ENCODE measurements at places on chromosomes 11 and 22.

- DNase-seq, result no peak
Measured at GRCh38 chr11:134138376-134138775, 69.5 kb downstream of the JAM3 start.

- no peak for DNase-seq
Measured at GRCh38 chr11:15180212-15180792, 65.6 kb downstream of the INSC start.

GRCh38 chr11:129611661-129612446, 203.8 kb upstream of the TMEM45B start:
- DNase-seq, result no peak

GRCh38 chr11:114147375-114148012, 88.0 kb downstream of the ZBTB16 start:
- DNase-seq, result no peak

- DNase-seq, result no peak
Measured at GRCh38 chr11:37595845-37596244, 997.8 kb upstream of the RAG2 start.

DNA sequence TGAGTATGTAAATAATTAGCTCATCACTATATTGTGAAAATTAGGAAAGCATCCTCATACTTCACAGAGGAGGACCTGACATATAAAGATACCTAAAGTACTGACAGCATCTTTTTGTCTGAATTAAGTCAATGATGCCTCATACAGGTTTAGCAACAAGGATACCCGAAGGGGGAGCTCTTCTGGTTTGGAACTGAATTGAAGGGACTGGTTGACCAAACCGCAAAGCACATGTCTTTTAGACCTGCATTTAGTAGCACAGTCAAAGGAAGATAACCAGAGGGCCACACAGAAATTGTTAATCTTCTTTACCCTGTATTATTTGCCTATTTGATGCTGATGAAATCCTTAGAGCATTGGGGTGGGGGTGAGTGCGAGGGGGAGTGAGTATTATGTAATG, 12.9 kb upstream of the WT1 start:
- no peak for DNase-seq

GRCh38 chr11:45060707-45061106, 85.7 kb upstream of the PRDM11 start:
- DNase-seq, result no peak

DNA sequence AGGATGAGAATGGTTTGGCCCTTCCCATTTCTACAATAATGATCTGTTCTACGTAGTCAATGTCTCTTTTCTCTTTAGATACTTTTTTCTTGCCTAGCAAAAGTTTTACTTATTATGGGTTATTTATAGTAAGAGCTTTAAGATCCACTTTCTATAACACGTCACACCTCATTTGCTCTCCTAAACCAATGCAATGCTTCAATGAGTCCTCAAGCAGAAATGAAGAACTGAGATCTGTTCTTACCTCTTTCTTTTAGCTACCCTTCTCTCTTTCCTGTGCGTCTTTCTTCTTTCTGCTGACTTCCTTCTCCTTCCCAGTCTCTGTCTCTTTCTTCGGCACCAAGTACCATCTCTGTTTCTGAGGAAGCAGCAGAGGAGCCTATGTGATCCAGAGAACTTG, 61.8 kb downstream of the SNX19 start:
- no peak for DNase-seq

DNA sequence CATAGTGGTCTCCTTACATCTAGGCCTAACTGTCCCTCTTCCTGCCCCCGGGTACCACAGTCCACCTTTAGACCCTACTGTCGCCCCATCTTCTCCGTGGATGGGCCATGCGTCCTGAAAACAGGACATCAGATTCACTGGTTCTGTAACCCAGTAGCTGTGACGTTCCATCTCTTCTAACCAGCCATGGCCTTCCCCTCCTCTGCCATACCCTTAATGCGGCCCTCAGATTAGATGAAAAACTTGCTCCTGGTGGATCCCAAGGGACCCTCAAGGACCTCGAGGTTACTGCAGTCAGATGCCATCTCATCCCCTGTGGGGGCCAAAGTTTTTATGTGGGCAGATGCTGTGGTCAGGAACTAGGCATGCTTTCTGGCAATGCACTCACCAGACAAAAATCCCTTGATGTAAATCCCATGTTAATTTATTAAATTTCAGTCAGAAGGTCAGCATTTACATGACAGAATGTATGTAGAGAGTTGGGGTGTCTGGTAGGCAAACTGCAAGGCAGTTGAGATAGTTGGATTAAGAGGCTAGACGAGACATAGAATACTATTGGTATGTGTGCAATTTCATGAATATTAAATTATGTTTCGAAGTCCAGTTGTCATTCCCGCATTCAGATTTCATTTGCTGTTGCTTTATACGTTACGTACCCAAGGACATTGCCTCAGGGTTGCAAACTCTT, 64.3 kb downstream of the WNT11 start:
- DNase-seq, result no peak

DNA sequence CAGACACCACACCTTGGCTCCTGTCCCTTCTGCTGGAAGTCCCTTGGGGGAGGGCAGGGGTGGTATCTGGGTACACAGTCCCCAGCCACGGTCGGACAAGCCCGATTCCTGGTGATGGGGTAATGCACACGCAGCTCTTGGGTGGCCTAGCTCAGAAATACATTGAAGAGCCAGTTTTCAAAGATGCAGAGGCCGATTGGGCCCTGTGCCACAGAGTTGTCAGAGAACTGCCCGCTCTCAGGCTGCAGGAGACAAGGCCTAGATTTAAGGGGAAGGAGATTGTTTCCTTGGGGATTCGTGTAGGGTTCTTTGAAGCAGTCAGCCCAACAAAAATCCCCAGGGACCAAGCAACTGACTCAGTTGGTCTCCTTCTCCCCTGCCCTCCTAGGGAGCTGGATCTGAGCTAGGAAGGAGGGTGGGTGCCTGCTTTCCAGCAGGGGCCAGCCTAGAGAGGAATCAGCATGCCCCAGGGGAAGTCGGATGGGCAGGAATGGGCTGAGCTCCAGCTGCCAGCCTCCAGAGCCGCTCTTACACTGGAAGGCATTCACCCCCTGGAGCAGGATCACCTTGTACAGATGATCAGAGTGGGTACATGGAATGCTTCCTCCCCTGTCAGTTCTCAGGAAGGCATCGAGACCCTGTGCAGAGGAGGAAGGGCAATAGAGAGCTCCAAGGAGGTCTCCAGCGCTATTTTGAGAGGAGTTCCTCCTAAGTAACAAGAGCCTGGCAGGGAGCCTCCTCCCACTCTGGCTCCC, 3.3 kb upstream of the SCN4B start:
- DNase-seq, result no peak

DNA sequence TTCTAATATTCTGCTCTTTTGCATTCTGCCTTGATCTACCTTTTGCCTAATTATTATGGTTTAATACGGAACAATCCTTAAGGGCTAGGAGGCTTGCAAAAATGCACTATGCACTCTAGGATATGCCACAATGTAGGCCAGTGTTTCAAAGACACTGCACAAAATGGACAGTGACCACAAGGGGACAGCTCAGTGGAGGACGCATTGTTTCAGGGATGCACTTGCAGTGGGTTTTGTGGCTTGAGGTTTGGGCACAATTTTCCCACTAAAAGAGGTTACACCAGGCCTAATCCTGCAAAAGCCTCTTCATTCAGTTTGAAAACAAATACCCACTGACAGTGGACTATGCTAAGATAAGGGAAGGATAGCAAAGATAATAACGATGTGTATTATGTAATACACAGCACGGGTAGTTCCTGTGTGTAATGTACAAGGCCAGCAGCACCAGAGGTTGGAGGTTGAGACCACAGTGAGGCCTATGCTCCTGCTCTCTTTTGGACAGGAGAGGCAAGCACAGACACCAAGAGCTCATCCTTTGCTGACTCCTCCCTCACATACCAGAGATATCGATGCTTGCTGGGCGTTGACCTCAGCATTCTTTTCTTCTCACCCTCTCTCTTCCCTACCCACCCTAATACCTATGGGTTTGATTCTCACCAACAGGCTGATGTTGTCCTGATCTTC, 12.7 kb downstream of the MAP6 start:
- DNase-seq, result no peak

GRCh38 chr22:19766240-19766510, 5.6 kb downstream of the TBX1 start:
- DNase-seq, result no peak

DNA sequence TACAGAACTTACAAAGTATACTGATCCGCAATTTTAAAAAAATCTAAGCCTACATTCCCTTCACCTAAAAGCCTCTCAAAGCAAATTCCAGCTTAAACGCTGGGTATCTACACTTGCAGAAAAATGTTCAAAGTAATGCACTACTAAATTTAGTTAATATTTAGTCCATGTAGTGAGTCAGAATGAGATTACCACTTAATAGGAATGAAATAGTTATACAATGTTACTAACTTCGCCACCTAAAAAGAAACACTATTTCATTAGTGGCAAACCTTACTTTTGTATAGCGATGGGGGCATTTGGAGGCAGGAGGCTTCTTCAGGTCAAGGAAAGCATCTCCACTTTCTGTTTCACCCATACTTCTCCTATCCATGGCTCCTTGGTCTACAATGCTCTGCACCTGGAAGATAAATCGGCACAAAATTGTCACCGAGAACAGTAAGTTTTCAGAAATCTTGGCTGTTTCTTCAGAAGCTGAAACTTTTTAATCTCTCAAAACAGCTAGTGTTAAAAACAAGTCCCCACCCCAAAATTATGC, 1.2 kb downstream of the EIF4ENIF1 start:
- DNase-seq, result no peak

GRCh38 chr11:66045177-66045639, 3.8 kb downstream of the GAL3ST3 start:
- peak; percentile 89 for DNase-seq

DNA sequence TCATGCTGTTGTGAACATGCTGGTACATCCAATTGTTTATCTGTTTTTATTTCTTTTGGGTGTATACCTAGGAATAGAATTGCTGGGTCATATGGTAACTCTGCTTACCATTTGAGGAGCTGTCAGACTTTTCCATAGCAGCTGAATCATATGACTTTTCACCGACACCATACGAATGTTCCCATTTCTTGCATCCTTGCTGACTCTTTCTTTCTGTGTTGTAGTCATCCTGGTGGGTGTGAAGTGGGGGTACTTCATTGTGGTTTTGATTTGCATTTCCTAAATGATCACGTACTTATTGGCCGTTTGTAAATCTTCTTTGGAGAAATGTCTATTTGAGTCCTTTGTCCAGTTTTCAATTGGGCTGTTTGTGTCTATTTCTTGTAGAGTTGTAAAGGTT, 26.5 kb downstream of the ATXN10 start:
- DNase-seq, result no peak

DNA sequence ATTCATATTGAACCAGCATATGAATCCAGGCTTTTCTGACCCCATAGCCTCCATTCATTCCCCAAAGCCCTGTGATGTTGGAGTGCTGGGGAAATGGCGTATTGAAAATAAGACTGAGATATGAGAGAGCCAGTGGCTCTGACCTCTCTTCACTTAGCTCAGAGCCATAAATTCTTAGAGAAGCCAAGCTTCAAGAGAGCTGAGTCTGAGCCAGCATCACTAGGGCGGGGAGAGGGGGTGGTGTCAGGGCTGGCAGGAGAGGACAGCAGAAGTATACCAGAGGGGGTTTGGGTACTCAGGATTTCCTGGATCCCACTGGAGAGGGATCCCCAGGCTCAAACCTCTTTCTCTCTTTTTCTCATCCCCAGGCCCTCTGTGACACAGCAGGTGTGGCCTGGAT, 16.7 kb upstream of the MOGAT2 start:
- DNase-seq, result no peak

DNA sequence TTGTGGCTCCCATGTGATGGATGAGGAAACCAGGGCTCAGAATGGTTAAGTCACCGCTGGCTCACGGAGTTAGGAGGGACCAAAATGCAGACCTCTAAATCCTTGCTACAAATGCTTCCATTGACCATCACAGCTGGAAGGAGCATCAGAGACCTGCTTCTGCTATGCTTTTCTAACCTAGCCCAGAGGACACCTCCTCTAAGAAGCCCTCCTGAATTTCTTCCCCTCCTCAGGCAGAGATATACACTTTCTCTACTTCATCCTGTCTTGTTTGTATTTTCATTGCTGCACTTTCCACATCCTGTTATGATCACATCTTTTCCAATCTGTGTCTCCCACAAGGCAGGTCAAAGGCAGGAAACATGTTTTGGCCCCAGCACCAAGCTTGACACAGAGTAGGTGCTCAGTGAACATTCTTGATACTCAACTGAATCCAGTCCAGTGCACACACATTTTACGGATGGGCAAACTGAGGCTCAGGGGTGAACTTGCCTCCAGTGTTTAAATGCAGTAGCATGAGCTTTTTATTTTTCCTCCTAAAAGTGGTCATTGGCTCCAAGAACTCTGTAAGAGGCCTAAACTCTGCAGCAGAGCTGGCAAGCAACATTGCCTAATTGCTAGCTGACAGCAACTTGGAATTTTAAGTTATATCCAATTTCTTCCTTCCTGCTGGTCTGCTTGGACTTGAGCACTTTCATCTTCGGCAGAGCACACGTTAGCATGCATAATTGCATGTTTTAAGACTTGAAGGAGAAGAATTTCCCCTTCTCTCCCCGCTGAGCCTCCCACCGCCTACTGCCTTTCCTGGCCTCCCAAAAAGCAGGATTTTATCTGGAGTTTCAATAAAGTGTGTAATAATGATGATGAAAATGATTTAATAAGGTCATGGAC, 12.7 kb downstream of the SCUBE1 start:
- DNase-seq, result no peak

DNA sequence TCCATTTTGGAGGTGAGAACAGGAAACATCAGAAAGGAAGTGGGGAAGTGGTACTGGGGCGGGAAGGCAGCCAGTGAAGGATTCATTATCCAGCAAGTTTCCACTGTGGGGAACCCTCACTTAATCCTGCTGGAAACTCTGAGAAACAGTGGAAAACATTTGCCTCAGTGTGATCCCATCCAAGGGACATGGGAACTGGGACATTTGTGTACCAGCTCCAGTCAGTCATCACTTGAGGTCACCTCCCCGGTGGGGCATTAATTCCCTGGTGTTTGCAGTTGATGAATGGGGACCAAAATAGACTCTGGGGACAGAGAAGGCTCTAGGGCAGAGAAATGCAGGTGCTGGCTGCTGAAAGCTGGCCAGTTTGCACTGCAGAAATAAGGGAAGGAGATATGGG, 599.9 kb downstream of the BUD13 start:
- no peak for DNase-seq

DNA sequence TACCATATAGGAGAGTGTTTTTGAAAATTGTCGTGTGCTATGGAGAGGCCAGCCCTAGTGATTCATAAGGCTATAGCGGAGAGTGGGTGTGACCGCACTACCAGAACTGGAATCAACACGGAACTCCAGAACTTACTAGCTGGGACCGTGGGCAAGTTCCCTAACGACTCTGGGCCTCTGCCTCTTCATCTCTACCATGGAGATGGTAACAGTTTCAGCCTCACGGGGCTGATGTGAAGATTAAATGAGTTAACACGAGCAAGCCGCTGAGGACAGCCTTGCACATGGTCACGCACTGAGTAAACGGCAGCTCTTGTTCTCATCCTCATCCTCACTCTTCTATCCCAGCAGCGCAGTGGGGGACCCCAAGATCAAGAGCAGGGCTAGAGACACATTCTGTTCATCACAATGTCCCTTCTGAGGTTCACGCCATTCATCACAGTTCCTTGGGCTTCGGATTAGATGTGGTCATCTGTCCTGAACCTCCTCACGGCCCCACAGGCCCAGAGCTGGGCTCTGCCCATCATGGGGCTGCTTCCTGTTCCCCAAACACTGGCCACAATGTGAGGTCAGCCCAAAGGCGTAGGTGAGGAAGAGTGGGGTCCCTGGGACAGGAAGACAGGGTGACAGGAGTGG, 47.2 kb upstream of the CD5 start:
- no peak for DNase-seq

- DNase-seq, result peak; percentile 49
Measured at GRCh38 chr22:30411780-30412179, 13.8 kb upstream of the MTFP1 start.

- no peak for DNase-seq
Measured at GRCh38 chr22:38132136-38132535, 21.7 kb upstream of the BAIAP2L2 start.
